ENCODE measurements at places on chromosomes 6 and 20.

DNA sequence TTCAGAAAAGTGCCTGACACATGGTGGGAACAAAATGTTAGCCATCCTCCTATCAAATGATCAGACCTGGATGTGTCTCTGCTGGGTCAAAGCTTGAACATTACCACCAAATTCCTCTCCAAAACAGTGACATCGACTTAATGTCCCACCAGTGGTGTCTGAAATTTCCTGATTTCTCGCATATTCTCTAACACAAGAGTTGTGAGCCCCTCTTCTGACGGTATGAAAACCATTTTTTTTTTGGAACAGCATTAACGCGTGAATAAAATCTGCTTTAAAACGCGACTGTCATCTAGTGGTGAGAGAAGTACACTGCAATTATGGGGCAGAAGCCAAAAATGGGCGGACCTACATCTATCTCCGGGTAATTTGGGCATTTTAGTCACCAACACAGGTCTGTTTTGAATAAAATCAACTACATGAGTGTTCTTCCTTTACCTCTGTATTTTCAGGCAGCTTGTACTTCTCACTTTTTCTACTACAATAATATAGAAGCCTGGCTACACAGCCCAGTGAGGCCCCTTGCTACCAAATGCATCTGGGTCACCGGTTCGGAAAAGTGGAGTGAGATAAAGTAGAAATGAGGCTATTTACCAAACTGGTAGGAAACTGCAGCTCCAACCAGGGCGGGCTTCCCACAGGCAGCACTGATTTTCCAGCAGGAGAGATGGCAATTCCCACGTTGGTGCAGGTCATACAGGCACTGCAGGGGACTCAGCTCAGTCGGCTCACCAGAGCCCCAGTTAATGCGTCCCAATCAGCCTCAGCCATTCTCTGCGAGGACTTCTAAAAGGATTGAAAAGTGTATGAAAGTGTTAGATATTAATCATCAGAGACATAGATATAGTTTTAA lies 27.4 kb downstream of the MGME1 start:
- peak; percentile 31 for DNase-seq

GRCh38 chr6:111757342-111757741 lies 115.9 kb downstream of the FYN start:
- DNase-seq: no peak

- no peak for DNase-seq
Observed at GRCh38 chr6:29919506-29920445, 22.6 kb upstream of the HLA-A start.

DNA sequence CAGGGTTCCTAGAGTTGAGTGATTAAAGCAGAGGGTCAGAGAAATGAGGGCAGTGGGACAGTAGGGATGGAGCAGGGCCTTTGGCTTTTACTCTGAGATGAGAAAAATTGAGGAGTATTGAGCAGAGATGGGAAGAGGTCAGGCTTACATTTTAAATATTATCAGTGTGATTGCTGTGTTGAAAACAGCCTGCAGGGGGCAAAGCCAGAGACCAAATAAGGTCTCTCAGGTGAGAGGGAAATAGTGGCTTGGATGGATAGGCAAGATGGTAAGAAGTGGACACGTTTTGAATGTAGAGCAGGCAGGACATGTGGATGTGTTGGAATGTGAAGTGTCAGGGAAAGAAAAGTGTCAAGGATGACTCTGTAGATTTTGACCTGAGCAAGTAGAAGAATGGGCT lies 105.0 kb upstream of the MAP3K7 start:
- no peak for DNase-seq

- DNase-seq: no peak
Observed at GRCh38 chr20:47970282-47970903, 185.1 kb upstream of the SULF2 start.

- no peak for DNase-seq
Observed at GRCh38 chr20:47286681-47287080, 69.8 kb downstream of the ZMYND8 start.

DNA sequence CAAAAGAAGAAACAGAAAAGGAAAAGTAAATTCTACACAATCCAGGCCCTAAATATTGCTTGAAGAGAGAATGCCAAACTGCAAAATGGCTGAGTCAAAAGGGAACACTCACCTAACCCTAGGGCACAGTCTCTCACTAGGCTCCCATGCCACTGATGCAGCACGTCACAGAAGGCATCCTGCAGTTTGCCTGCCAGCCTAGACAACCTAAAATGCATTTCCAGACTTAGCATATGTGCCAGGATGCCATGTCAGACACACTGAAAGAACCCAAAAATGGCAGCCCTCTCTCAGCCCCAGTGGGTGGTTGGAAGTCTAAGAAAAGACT lies 10.6 kb upstream of the SIRPD start:
- DNase-seq: no peak

DNA sequence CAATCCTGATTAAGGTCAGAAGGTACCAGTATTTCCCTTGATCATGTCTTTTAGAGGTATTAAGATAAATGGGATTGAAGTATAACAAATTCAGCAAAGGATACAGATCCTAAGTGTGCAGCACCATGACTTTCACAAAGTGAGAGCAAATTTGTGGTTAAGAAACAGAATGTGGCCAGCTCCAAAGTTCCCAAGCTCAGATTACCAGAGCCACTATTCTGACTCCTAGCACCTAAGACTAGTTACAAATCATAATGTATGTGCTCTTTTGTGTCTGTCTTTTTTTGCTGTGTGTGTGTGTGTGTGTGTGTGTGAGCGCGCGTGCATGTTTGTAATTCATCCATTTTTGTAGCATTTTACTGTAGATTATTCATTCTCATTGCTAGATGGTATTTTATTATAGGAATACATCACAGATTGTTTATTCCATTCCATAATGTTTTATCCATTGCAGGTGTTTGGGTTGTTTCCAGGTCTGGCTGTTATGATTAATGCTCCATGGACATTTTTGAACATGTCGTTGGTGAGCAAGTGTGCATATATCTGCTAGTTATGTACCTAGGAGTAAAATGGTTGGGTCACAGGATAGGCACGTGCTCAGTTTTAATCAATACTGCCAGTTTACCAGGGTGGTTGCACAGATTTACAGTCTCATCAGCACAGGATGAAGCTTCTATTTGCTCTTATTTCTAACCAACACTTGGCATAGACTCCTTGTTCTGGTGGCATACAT lies 314.0 kb upstream of the JAG1 start:
- no peak for DNase-seq

DNA sequence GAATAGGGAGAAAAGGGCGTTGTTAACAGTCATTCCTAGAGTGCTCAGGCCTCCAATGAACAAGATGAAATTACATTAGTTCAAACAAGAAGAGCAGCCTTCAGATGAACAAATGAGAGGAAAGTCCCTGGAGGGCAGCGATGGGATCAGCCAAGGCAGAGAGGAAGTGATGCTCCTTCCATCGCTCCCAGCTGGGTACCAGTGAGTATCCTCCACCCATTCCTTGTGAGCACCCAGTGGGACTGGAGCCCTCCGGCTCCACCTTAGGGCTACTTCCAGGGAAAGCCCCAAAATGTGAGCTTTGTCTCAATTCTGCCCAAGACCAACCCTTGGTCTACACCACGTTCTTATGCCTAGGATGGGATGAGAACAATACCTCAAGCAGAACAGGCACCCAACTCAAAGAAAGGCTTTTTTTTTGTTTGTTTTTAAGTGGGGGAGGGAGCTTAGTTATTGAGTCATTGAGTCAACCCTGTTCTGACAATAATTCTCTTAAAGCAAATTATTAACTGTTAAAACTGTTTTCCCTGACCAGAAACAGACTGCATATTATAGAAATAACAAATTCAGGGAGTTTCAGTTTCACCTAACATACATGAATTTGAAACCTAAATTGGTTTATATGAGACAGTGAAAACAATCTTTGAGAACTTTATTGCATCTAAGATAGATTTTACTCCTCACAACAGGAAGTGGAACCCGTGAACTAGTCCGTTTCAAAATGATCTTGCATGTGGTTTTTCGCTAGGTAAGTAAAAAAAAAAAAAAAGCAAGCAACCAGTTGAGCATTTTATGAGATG lies 106.9 kb downstream of the IPCEF1 start:
- DNase-seq: no peak

DNA sequence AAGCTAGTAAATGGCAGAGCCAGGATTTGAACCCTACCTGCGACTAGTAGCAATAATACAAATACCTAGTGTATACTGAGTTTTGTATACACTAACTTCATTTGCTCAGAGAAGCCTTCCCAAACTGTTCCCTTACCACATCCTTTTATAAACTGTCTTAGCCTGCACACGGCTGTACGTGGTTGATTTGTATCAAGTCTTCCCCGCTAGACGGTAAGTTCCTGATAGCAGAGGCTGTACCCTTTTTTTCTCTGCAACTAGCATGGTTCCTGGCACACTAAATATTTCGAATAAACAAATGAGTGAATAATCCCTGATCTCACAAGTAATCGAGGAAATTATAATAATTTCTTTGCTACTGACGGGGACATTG lies 636 bp downstream of the RTF2 start:
- no peak for DNase-seq

- no peak for DNase-seq
Observed at GRCh38 chr20:22689266-22689665, 104.9 kb upstream of the FOXA2 start.

GRCh38 chr6:141561154-141561553 lies 571.6 kb upstream of the GJE1 start:
- DNase-seq: peak; percentile 21

- no peak for DNase-seq
Observed at GRCh38 chr6:161918109-161918531, 644.3 kb upstream of the AGPAT4 start.

DNA sequence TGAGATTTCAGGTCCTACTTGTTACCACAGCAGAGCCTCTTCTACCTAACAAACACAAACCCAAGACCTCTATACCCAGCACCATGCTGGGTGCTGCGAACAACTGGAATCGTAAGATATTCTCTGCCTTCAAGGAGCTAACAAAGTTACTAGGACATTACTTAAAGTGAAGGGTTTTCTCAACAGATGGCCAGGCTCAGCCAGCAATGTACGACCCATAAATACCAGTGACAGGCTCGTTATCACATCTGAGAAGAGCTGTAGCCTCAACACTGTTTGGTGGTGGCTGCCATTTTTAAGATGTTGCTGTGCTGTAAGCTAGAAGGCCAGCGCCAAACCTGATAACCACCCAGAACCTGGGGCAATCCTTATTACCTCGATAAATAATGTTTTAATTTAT lies 406.5 kb downstream of the KIF16B start:
- DNase-seq: no peak

GRCh38 chr6:101083533-101084175 lies 202.5 kb upstream of the ASCC3 start:
- DNase-seq: no peak

DNA sequence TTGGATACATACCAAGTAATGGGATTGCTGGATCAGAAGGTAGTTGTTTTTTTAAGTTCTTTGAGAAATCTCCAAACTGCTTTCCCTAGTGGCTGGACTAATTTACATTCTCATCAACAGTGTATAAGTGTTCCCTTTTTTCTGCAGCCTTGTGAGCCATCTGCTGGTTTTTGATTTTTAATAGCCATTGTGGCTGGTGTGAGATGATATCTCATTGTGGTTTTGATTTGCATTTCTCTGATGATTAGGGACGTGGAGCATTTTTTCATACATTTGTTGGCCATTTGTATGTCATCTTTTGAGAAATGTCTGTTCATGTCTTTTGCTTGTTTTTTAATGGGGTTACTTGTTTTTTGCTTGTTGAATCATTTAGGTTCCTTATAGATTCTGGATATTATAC lies 34.8 kb downstream of the TOP1 start:
- DNase-seq: no peak

GRCh38 chr20:3092611-3093379 lies 8.3 kb upstream of the AVP start:
- DNase-seq: no peak

- DNase-seq: no peak
Observed at GRCh38 chr6:47165918-47166317, 123.8 kb upstream of the ADGRF1 start.

DNA sequence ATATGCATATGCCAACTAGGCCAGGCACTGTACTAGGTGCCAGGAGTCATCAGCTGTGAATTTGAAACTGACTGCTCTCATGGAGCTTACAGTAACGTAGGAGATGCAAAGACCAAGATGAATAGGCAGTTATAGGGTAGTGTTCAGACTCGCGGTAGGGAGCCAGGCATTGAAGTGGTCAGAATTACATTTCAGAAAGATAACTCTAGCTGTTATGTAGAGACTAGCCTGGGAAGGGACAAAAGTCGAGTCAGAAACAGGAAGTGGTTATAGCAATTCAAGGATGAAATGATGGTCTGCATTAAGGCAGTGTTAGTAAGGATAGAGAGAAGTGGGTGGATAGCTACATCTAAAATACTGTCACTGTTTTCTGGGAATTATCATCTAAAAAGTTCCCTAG lies 56.6 kb downstream of the PCMT1 start:
- no peak for DNase-seq

DNA sequence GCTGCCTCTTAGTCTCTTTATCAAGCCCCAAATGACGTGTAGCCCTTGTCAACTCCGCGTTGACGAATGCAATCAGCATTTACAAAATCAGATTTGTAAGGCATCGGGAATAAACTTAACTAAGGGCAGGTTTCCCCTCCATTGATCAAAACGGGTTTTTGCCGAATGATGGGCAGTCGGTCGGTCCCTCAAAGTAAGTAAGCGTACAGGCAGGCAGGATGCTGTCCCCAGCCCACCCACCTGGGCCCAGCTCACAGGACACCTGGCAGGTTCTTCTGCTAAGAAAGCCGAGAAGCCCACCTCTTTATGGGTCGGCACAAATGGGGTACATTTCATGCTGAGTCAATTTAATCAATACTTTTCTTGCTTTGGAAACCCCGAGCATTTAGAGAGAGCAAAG lies 22.0 kb upstream of the MAFB start:
- DNase-seq: no peak

DNA sequence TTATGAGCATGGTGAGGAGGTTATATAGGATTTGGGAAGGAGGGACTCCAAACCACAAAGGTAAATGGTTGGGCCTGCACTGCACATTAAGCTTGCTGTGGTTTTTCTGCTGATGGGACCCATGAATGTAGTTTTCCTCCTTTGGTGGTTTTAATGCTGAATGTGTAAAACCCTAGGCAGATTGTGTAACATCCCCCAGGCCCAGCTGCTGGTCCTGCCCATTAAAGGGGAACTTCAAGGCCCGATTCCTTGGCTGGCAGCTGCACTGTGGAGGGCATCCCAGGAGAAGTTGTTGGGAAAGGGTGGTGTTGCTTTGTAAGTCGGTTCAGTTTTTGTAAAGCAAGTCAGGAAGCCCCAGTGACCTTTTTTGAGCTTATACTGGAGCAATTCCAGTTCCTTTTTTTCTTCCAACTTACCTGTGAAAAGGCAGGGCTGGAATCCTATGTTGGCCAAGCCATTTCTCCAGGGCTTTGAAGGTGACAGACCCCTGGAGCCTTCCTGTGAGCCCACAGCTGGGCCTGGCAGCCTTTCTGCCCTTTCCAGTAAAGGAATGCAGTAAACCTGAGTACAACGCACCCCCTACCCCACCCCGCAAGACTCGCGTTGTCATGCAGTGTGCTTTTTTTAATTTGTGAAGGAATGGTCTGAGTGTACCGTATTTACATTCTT lies 43.1 kb upstream of the NAA20 start:
- DNase-seq: no peak

DNA sequence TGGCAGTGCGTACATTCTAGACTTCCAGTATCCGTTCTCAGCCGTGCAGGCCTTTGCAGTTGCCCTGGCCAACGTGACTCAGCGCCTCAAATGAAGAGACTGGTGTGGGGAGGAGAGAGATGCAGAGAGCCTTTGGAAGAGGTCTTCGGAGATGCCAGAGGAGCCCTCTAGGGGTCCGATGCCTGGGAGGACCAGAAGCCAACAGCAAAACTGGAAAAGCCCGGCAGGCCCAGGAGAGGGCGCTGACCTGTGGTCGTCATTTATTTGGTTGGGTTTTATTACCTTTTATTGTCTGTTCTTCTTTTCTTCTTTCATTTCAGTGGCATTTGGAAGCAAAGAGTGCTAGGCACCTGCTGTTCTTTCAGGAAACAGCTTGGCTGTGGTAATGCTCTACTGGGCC lies 53.3 kb upstream of the TMEM181 start:
- DNase-seq: no peak
